ENCODE measurements at places on chromosomes 13 and 19.
A peak's percentile ranks its signal among the peaks of the same experiment; 100 is the strongest.

GRCh38 chr19:10687518-10688288 lies 13.5 kb upstream of the QTRT1 start:
- DNase-seq, result no peak

DNA sequence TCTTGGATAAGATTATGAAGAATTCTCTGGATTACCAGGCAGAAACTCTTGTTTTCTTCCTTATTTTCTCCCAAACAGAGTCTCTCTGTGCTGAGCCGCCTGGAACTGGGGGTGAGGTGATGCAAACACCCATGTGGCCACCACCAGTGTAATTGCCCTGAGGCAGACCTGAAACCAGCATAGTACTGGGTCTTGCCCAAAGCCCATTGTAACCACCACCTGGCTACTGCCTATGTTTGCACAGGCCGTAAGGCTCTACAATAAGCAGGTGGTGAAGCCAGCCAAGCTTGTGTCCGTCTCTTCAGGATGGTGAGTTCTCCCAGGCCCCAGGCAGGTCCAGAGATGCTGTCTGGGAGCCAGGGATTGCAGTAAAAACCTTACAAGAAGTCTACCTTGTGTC lies 18.9 kb upstream of the KBTBD7 start:
- no peak for DNase-seq

- no peak for DNase-seq
Measured at GRCh38 chr13:50580684-50581305, 262.7 kb downstream of the DLEU7 start.

- no peak for DNase-seq
Measured at GRCh38 chr13:97182111-97182890, 39.8 kb upstream of the MBNL2 start.

DNA sequence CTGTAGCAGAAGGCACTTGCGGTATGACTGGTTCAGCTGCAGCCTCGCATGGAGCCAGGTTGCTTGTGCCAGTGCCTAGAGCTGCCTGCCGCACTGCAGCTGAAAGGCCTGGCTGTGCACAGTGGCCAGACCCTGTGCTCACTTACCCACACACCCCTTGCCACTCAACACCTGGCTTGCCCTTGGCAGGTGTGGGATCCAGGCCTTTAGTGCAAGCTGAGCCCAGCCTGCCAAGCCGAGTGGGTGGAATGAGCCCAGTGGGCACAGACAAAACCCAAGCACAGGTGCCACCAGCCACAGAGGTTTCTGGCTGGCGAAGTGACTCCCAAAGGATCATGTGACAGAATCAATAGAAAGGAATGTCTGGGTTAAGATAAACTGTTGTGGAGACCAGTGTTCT lies 19.5 kb downstream of the LIG4 start:
- no peak for DNase-seq

GRCh38 chr13:96381681-96382080 lies 291.8 kb downstream of the HS6ST3 start:
- no peak for DNase-seq

- DNase-seq, result no peak
Measured at GRCh38 chr13:112695121-112695520, 5.3 kb downstream of the ATP11A start.

- DNase-seq, result no peak
Measured at GRCh38 chr19:29636553-29637360, 28.5 kb upstream of the PLEKHF1 start.

DNA sequence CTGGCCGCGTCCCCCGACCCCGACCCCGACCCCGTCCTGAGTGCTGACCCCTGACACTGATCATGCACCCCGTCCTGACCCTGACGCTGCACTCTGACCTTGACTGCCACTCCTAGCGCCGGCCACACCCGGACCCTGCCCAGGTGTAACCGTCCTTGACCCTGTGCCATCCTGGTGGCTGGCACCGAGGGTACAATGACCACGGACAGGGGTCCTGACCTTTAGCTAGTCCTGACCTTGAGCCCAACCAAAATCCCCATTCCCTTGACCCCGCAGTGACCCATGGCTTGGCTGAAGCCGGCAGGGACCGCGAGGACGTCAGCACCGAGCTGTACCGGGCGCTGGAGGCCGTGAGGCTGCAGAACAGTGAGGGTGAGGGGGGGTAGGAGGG lies 25.9 kb downstream of the CLEC4M start:
- no peak for DNase-seq

DNA sequence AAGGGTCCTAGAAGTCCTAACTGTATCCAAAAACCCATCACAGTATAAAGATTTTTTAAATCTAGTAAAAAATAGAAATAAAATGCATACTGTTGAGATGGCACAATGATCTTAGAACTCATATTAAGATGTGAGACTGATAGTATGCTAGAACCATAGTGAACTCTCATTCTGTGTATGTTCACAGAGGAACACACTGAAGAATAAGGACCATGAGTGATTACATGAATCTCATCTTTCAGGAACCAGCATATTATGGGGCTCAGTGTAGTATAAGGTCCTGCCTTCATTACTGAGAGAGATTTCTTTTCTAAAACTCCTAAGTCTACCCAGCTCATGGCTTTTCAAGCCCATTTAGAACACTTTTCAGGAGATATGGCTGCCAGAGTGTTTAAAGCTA lies 59.8 kb upstream of the RFC3 start:
- no peak for DNase-seq

DNA sequence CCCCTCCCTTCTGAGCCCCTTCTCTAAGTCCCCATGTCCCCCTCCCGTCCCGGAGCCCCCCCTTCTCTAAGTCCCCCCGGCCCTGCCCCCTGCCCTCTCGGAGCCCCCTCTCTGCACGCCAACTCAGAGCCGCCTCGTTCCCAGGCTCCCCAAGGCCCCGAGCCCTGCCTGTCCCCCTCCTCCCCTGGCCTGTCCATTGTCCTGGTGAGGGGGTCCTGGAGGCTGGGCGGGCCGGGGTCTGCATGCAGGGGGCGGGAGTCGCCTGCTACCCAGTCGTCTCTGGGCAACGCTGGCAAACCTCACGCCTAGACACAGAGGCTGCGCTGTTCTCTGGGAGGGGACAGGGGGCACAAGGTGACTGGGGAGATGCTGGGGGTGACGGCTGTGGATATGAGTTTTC lies 39.2 kb upstream of the SEMA6B start:
- no peak for DNase-seq

GRCh38 chr13:51938454-51938853 lies 72.8 kb downstream of the ATP7B start:
- no peak for DNase-seq

- no peak for DNase-seq
Measured at GRCh38 chr19:11069561-11069960, 19.7 kb upstream of the LDLR start.

GRCh38 chr13:38361542-38362262 lies 12.1 kb downstream of the UFM1 start:
- no peak for DNase-seq

DNA sequence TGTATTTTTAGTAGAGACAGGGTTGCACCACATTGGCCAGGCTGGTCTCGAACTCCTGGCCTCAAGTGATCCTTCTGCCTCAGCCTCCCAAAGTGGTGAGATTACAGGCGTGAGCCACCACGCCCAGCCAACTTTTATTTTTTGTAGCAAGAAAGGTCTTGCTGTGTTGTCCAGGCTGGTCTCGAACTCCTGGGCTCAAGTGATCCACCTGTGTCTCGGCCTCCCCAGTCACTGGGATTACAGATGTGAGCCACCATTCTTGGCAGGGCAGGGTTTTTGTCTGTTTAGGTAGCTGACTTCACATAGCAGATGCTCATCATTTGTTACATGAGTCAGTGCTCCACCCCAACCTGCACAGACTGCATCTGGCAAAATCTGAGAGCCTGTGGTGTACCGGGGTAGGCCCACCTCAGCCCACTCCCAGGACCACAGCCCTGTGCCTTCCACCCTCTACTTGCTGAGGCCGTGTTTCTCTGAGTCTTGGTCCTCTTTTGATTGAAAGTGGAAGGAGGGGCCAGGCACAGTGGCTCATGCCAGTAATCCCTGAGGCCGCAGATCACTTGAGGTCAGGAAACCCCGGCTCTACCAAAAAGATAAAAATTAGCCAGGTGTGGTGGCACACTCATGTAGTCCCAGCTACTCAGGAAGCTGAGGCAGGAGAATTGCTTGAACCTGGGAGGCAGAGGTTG lies 4.2 kb upstream of the TNPO2 start:
- DNase-seq, result no peak

- no peak for DNase-seq
Measured at GRCh38 chr13:37701306-37701705, 102.7 kb upstream of the POSTN start.

GRCh38 chr13:70249332-70250064 lies 141.2 kb upstream of the KLHL1 start:
- DNase-seq, result no peak

GRCh38 chr13:74361274-74361673 lies 227.1 kb upstream of the KLF12 start:
- DNase-seq, result no peak

DNA sequence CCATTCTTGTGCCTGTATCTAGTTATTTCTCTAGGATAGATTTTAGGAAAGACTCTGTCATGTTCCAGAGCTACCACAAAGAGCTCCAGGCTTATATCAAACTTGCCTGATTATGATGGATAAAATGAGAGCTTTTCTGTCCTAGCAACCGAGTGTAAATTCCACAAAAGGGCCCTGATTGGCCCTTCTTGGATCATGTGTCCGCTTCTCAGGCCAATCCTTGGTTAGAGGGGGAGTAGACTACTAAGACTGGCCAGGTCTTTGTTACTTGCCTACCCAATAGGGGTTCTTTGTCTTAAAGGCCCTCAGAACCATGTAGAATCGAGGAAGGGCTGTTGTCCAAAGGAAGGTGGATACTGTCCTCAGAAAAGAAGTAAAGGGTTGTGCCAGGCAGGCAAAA lies 2.4 kb downstream of the DHX34 start:
- no peak for DNase-seq

DNA sequence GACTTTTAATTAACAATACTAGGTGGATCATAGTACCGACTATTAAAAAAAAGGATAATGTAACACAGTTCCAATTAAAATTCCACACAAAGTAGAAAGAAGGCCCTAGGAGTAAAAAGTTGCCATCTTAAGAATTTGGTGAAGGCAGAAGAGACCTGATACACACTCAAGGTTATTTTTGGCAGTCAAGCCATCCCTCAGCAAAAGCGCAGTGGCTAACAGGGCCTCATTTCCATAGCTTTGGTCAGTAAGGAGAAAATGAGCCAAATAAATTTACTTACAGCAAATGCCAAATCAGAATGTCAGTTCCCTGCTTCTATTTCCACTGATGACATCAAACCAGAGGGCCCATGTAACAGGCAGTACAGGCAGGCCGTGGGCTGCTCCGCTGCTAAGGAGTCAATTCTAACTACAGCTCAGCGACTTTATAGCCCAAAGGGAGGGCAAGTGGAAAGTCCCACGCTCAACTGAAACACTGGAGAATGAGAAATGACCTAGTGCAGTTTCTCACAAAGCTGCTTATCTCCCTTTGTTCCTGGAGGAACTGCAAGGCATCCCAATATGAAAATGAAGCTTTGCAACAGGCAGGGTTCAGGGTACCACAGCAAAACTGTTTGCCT lies 6.3 kb downstream of the ARGLU1 start:
- DNase-seq, result peak; percentile 35

DNA sequence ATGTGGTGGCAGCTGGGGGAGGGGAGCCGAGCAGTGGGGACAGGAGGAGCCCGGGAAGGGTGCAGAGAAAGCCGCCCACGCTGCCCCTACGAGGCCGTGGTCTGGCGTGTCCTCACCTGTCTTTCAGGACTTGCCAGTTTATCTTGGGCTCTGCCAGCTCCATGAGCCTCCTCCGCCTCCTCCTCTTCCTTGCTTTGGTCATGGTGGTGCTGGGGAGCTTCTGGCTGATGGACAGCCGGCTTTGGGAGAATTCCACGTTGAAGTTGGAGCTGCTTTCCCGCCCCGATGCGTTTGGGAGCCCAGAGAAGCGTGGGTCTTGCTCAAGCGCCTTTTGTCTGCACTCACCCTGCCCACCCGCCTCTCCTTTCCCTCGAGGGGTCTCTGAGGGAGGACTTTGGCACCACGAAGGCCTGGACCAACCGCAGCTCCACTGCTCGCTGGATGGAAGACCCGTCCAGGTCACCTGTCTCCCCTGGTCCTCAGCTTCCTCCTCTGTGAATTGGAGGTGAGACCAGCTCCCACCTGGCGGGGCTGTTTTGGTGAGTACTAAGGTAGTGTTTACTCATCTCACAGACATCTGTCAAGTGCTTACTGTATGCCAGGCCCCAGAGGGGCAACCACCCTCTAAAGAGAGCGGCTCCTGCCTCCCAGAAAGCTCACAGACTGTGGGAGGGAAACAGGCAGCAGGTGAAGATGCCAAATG lies 29.7 kb upstream of the MIER2 start:
- no peak for DNase-seq

DNA sequence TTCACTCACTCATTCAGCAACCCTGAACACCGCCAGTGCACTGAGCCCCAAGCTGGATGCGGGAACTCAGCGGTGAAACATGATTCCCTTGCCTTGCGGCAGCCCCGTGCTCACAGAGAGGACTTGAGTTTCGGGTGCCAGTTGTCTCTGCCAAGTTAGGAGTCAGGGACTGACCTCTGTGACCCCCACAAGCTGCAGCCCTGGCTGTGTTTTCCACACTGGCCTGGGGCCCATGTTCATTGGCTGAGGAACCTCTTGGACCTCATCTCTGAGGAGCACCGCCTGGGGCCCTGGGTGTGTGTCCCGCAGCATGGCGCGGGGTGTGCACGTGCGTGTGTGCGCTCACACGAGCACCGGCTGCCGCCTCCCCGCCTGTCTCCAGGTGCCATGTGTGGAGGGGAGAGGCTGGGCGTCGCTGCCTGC lies 31.0 kb downstream of the CAPN12 start:
- DNase-seq, result no peak

DNA sequence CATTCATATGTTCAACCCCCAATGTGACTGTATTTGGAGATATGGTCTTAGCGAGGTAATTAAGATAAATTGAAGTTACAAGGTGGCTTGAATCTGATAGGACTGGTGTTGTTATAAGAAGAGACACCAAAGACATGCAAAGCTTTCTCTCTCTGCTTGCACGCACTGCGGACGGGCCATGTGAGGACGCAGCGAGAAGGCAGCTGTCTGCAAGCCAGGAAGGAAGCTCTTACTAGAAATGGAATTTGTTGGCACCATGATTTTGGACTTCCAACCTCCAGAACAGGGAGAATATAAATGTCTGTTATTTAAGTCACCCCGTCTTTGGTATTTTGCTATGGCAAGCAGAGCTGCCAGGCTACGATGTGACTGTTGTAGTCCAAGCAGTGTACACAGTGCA lies 4.8 kb downstream of the DLEU7 start:
- DNase-seq, result no peak

DNA sequence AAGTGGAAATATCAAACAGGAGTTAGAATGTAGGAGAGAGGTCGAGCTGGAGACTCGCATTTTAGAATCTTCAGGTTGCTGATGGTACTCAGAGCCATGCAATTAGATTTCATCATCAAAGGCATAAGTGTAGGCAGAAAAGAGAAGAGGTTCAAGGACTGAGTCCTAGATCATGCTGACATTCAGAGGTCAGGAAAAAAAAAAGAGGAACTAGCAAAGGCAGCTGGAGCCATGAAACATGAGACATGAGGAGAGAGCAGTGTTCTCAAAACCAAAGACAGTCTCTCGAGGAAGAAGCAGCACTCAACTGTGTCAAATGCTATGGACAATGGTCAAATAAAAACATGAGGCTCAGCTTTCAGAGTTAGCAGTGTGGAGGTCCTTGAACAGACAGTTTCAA lies 12.4 kb upstream of the TPP2 start:
- no peak for DNase-seq

Measured in GM06990 (cell line).